Left cardiac atrium (tissue), 4 donors: ENCODE measurements at places on chromosomes 16 and 17.

DNA sequence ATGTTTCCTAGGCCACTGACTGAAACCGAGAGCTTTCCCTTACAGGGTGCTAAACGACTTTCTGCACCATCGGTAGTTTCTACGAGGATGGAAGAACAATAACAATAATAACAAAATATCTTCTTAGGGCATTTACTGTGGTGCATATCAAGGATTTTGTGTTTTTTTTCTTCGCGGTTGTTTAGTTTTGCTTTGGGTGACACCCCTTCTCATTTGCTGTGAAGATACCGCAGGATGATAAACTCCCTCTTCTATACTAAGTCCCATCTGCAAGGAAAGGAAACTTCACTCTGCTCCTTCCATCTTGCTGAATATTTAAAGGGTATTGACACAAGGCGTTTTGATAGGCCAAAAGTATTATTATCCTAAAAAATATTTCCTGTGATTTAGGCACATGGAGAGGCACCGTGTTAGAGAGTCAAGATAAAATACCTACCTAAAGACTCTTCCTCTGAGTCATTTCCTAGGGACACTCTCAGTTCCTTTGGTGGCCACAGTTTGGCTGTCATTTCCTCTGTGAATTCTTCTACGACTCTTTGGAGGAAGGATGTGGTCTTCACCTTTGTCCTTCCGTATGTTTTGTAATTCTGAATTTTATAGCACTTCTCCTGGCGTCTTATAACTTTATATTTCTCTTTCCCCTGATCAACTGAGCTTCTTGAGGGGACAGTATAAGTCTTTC, 318.8 kb downstream of the CDH13 start:
- no peak for DNase-seq

GRCh38 chr17:77737442-77738265, 220.8 kb upstream of the TNRC6C start:
- no peak for DNase-seq

DNA sequence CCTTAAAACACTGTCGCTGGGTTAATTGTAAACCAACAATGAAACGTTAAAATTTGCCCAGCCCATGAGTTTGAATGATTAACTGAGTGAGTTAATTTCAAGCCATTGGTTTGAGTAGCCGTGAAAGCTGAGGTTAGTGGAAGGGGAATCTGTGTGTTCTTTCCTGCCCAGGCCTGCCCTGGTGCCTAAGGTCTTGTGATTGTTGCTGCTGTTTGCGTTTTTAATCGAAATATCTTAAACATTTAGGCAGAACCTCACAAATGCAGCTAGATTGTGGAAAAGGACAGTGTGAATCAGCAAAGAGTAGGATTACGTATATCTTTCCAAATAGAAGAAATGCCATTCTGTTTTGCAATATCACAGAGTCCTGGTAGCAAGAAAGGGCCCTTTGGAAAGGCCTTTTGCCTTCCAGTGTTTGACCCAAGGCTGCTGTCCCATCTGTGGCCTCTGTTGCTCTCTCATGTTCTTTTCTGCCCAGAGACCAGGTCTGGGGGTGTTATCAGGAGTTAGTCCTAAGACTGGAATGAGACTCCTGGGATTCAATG, 113.8 kb downstream of the MSI2 start:
- DNase-seq = no peak

GRCh38 chr16:78183437-78184237, 84.2 kb downstream of the WWOX start:
- no peak for DNase-seq

- DNase-seq = no peak
Measured at GRCh38 chr17:6387858-6388257, 47.1 kb downstream of the AIPL1 start.

- no peak for DNase-seq
Measured at GRCh38 chr17:27635275-27635823, 4.4 kb downstream of the LGALS9 start.

DNA sequence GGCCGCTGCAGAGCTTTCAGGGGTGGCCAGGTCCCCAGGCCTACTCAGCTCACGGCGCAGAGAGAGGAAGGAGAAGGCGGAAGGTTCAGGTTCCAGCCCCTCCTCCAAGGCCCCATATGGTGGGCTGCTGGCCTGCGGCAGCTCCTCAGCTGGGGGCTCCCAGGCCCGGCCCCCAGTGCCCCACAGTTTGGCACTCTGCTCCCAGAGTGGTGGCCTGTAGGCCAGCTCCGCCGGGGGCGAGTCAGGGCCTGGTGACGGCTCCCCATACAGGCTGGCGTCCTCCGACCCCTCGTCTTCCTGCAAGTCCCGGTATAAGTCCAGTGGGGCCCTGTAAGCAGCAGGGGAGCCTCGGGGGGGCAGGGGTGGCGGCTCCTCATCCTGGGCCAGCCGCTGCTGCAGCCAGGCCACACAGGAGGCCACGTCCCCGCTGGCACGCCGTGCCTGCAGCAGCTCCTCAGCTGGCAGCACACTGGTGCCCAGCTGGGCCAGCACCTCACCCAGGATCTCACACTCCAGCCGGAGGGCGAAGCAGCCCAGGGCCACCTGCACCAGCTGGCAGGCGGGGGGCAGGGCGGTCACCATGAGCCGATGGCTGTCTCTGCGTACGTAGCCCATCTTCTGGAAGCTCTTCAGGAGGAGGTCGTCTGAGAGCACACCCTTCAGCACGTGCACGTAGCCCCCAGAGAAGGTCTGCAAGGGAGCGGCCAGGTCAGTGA, 3.7 kb downstream of the SPATA2L start:
- DNase-seq = peak; percentile 23

- DNase-seq = no peak
Measured at GRCh38 chr16:49349446-49350168, 24.0 kb upstream of the C16orf78 start.

GRCh38 chr16:9015489-9015888, 51.8 kb upstream of the USP7 start:
- DNase-seq = no peak

DNA sequence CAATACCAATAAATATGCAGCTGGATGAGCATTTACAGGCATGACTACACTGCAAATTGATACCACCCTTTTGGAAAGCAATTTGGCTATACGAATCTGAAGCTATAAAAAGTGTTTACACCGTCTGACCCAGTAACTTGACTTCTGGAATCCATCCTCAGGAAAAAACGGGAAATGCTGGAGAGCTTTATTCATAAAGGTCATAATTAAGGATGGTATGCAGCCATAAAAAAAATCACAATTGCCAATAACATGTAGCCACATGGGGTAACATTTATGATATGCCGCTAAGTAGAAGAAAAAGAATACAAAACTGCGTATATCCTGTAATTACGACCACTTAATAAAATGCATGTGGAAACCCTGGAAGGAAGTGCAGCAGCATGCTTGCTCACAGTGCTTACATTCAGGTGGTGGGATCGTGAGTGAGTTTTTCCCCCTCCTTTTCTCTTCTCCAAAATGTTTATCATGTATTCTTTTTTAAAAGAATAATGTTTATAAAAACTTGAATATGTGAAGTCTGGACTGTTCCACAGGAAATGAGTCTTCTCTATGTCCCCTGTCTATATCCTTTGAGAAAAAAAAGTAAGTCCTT, 34.2 kb downstream of the COPRS start:
- no peak for DNase-seq

DNA sequence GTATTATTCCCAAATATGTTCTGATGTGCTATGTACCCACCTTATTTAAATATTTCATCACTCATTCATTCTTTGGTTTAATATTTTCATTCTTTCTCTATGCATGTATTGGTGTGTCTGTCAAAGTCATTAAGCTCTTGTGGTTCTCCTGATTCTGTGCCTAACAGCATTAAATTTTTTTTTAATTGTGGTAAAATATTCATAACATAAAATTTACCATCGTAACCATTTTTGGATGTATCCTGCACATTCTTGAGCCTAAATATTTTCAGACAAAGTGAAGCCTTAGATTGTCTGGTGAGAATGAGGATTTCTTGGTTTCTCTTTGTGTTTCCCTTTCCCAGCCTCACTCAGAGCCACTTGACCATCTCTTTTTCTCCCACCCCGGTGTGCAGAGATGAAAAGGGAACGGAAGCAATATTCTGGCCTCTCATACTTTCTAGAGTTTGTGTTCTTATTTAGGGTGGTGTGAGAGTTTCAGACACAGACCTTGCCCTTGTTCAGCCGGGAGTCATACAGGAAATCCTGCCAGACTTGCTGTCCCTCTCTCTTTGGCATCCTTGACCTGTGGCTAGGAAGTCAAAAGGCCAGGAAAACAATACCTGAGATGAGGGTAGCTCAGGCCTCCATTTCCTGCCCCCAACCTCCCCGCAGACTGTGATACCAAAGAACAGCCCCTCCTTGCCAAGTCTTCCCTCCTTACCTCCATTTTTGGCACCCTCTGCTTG, 4.9 kb downstream of the CCL5 start:
- no peak for DNase-seq

DNA sequence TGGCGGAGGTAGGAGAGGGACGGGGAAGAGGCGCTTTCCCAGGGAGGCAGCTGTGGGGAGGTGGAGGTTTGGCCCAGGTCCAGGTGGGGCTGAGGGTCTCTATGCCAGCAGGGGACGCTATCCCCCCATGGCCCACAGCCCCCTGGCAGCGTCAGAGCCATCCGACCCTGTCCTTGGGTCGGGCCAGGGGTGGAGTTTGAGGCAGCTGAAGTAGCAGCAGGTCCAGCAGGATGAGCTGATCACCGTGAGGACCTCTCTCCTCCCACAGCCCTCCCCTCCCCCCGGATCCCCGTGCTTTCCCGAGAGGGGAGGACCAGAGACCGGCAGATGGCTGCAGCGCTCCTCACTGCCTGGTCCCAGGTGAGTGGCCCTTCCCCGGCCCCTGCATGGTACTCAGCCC, 3.2 kb downstream of the ZNF205 start:
- no peak for DNase-seq

- peak; percentile 86 for DNase-seq
Measured at GRCh38 chr17:60142872-60143499, 6.8 kb upstream of the CA4 start.

- no peak for DNase-seq
Measured at GRCh38 chr17:21352221-21352980, 23.8 kb upstream of the KCNJ12 start.

- DNase-seq = no peak
Measured at GRCh38 chr16:4060823-4061222, 55.4 kb downstream of the ADCY9 start.

DNA sequence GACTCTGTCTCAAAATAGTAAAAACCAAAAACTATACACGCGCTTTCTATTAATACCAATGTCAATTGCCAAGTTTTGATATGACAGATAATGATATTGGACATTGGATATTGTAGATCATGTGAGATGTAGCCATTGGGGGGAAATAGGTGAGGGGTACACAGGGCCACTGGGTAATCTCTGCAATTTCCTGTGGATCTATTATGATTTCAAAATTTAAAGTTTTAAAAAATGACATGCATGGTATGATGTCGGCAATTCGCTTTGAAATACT, 266.0 kb downstream of the PARN start:
- DNase-seq = no peak

- DNase-seq = no peak
Measured at GRCh38 chr17:76566613-76566943, 19.1 kb downstream of the ST6GALNAC2 start.

GRCh38 chr17:61088556-61088955, 311.1 kb upstream of the TBX2 start:
- no peak for DNase-seq

GRCh38 chr17:80874866-80875445, 116.7 kb upstream of the CHMP6 start:
- no peak for DNase-seq

DNA sequence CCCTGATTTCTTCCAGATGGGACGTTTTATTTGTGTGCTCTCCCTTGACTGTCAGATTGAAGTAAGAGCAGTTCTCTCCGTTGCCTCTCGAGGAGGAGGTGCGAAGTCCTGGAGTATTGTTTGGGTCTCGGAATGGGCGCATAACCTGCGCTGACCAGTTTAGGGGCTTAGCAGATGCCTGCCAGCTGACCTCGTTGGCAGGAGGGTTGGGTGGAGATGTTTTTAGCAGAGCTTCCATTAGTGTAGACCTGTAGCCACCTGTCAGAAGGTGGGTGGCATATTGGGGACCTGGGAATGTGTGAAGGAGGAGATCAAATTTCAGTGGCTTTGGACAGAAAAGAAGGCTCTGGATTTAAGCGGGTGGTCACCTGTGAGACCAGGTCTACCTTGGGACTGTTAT, 3.6 kb downstream of the RASD1 start:
- DNase-seq = no peak

- DNase-seq = no peak
Measured at GRCh38 chr17:78888941-78889518, 14.0 kb downstream of the CEP295NL start.

- no peak for DNase-seq
Measured at GRCh38 chr17:55859301-55859795, 108.5 kb downstream of the PCTP start.

GRCh38 chr16:56983211-56983751, 6.1 kb upstream of the NLRC5 start:
- no peak for DNase-seq

DNA sequence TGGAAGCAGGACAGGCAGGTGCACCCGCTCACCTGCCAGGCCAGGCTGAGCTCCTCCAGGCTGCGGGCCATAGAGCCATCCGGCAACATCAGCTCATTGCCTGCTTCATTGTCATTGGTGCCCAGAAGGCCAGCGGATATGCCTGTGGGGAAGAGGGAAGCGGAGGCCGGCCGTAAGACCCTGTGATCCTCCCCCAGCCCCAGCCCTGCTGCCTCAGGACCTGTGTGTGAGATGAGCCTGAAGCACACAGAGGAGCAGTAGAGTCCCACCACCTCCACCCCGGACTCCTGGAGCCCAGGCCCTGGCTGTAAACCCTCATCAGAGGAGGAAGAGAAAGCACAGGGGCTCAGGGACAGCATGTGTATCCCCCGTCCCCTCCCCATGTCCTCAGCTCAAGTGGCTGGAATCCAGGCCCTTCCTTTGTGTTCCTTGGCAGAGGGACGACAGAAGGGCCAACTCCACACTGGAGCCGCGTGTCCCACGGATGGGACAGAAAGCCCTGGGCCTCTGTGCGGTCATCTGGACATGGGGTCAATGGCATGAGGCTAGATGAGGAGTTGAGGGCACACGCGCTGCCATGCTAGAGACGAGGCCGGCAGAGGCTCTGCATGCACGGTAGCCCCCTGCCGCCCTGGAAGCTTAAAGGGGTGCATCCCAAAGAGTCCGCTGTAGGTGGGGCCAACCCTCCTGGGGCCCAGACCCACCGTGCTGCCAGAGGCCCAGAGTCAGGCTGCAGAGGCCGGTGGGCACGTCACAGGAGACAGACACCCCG, 39.1 kb downstream of the RMI2 start:
- peak; percentile 12 for DNase-seq

DNA sequence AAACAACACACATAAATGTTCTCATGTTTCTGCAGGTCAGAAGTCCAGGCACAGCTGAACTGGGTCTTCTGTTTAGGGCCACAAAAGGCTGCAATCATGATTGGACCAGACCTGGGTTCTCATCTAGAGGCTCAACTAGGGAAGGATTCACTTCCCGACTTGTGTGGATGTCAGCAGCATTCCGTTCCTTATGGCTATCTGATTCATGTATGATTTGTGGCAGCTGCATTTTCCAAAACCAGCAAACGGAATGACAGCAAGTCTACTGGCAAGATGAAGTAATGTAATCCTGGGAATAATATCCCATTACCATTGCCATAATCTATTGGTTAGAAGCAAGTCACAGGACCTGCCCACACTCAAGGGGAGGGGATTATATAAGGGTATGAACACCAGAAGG, 22.1 kb downstream of the CEP112 start:
- no peak for DNase-seq
